ENCODE measurements at places on chromosomes 5 and 9. TPM values are rescaled to one million over a fixed set of nuclear protein-coding genes. Genes with fewer than 3 reads are reported as not detected.

Gene HACD4
- total RNA-seq: 0.93 TPM

Gene KIAA0825
- 3.1 TPM for total RNA-seq

Gene PDLIM4
- 5.1 TPM for total RNA-seq

Gene CTXN3
- not detected for total RNA-seq

Gene RANBP3L
- total RNA-seq: not detected

DNA sequence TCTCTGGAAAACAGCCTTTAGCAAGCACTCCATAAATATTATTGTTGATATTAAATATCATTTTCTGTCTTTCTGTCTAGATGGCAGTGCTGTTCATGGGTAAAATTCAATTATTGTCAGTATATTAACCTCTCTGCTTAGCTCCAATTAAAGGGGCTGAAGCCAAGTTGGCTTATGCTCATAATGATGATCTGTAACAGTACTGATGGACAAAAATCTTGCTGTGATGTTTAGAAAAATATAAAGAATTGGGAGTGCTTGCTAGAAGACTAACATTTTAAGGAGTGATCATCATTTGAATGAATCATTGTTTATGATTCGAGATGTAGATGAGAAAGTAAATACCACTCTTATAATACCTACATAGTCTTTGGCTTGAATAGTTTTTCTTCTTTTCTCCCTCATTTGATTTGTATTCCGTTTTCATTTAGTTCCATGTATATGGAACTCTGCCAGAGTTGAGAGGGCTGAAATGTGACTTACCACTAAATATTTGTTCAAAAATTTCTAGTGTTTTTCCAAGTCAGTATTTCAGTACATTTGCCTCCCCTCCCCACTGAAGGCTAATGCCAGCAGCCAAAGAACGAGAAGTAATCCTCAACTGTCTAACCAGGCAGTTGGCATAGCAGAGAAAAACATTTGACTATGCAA lies 538.3 kb downstream of the CSNK1G3 start:
- DNase-seq: no peak

GRCh38 chr9:121171236-121171635 lies 30.4 kb downstream of the RAB14 start:
- no peak for DNase-seq

DNA sequence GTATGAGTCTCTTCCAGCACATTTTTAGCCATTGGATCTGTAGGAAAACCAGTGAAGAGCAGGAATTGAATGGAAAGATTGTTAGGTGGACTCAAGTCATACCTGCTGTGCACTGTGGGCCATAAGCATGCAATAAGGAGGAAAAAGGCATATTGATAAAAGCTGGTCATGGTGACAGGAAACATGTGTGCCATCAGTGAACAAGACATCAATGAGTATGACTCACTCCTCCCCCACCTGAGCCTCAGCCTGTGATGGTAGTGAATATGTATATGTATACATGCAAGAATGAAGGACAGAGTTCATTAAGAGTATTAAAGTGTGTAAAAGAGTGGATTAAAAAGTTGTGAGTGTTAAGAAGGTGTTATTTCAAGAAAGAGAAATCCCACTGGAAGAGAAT lies 164.5 kb downstream of the TMEM38B start:
- DNase-seq: no peak

- DNase-seq: no peak
These were observed 200.5 kb downstream of the DRD1 start for GRCh38 chr5:175243441-175243840.

DNA sequence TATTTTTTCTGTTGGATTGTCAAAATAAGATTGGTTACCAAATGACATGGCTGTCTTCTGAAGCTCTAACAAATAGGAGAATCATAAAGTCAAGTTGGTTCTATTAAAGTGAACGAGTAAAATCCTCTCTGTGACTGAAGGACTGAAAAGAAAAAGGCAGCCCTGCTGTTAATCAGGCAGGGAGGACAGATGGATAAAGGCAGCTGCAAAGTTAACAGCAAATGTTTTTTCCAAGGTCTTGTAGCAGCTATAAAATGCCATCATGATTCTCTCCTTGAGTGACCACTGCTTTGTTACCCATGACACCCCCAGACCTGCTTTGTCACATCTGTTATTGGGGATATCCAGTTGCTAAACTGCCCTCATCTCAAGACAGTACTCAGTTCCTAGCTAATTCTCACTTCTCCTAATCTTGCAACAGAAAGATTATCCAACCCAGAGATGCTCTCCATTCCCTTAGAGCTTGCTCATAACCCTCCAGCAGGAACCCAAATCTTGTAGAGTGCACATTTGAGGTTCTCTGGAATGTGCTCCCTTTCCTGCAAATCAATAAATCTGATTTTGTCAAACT lies 89.7 kb upstream of the PARP8 start:
- DNase-seq: no peak

- DNase-seq: no peak
These were observed 153.3 kb upstream of the IZUMO3 start for GRCh38 chr9:24698881-24699518.

GRCh38 chr9:99299211-99300102 lies 77.4 kb downstream of the SEC61B start:
- DNase-seq: no peak

DNA sequence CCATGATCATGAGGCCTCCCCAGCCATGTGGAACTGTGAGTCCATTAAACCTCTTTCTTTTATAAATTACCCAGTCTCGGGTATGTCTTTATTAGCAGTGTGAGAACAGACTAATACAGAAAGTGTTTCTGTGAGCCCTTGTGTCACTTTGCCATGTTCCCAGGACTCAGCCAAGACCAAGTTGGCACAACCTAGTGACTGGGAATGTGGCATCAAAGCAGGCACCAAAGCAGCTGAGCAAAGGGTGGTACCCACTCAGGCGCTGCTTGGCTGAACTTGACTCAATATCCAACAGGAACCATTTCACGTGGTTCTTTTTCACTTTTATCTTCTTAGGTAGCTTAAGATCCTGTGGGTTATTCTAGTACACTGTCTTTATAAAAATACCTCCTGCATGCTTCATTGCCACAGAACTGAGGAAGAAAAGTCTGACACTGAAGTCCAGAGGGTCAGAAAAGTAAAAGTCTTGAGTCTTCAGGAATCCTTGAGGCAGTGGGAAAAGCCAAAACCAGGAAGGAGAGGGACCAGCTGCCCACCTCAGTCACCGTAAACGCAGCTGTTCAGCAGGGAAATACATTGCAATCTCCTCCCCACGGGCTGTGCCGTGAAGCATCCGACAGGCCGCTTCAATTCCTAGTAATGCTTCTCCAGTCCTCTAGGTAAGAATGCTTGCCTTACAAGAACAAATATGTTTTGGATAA lies 90.5 kb upstream of the RETREG1 start:
- no peak for DNase-seq

GRCh38 chr9:104934691-104935500 lies 6.9 kb upstream of the ABCA1 start:
- no peak for DNase-seq

DNA sequence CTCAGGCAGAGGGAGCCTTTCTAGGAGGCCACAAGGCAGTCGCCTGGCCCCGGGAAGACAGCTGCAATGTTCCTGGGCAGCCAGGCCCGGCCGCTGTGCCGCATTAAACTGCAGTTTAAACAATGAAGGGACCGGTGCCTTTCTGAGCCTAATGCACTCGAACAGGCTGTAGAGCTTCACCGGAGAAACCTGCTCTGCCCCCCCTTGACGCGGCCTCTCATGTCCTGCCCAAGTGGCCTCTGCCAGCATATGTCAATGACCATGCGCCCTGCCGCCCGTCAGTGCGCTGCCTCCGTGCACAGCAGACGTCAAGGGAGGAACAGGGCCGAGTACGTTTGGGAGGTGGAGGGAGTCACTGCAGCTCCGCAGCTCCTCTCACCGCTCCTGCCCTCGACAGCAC lies 38.4 kb upstream of the BARHL1 start:
- DNase-seq: no peak

All from mucosa of descending colon (tissue), 3 donors.